ENCODE measurements at places on chromosomes 7 and 10.

DNA sequence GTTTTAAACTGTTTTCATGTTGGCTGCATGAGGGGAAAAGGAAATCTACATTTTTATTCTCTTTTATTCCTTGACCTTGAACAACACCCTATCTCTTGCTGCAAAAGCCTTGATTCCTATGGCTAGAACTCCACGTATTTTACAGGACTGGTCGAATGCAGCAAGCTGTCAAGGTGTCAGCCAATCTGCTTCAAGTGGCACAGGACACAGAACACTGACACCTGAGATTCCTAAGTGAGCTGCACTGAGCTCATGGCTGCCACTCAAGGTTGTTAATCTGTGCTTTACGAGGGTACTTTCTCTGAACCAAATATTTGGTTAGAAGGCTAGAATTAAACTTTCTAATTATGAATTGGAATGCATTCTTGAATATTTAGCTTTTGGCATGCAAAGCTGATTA, 349.7 kb upstream of the COBL start:
- DNase-seq: no peak

GRCh38 chr10:112335868-112336265, 38.0 kb upstream of the ACSL5 start:
- no peak for DNase-seq

DNA sequence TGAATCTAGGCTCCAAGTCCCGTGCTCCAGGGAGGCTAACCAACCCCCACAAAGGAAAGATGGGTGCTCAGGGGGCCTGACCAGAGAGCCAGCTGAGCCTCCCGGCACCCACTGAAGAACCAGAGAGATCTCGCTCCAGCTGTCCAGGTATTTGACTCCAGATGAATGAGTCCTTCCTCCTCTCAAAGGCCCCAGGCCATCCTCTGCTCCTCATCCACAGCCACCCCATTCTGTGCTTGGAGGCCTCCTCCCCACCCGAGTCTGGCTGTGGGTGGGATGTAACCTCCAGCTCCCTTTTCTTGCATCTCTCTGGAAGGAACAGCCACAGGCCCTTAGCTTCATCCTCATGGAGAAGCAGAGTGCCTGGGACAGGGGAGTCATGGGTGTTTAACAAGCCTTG, 44.6 kb downstream of the VSTM4 start:
- DNase-seq: no peak

DNA sequence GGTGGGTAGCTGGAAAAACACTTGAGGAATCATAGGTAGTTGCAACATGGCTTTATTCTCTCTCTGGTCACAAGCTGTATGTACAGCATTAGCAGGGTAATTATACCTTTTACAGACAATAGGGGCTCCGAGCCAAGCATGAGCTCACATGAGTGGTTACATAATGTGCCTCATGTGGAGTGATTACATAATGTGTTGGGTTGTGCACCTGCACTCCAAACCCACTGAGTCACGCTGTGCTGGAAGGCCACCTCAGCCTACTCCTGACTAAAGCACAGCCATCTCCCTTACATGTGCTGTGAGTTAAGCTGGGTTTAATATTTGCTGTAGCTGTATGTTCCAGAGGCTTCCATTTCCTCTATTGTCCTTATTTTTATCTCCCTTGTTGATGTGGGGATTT, 348.7 kb upstream of the SEMA3C start:
- DNase-seq: no peak

DNA sequence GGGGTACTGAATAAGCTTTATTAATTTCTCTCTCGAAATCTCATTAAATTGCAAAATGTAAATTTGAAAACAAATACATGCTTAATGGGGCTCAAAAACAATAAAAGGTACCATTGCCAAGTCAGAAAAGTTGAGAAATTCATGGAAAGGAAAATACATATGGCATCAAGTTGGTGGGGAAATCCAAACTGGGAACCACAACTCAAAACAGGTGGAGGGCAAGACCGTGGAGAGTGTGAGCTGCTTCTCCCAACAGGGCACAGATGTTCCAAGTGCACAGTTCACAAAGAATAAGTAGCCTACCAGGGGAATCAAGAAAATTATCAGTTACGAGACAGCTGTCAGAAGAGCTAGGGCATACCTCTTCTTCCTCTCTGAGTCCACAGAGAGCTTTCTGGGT, 26.6 kb downstream of the MKX start:
- no peak for DNase-seq

- no peak for DNase-seq
Observed at GRCh38 chr7:132295175-132295574, 281.1 kb downstream of the PLXNA4 start.

DNA sequence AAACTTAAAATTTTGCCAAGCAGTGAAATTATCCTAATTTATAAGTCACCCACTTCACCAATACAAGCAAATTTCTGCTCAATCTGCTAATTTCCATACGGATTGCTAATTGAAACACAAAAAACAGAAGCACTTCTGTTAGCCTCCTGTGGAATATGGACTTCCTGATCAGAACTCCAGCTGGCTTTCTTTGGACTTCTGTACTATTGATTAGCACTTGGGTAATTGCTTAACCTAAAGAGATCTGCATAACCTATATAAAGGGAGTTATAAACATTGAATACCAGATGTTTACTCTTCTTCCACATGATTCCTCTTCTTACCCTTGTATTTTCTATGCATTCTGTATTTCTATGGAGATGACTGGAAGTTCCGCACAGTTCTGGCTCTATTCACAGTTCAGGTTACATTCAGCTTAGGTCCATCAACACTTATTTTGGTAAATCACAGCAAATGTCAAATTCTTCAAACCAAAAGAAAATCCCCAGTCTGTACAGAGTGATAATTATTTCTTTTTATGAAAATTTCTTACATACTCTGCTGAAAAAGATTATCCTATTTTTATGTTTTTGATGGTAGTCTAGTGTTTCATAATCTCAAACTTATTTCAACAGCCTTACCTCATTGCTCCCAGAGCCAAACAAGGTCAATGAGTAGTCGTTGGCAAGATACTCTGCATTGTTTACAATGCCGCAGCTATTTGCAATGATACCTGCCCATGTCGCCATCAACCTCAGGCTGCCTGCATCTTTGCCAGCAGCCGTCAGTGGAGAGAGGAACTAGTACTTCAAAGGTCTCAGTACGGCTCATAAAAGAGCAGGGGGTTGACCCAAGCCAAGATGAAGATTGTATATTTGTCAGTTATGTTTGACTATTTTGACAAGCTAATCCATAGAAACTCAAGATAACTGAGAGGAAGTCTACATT, 225.6 kb downstream of the AHR start:
- no peak for DNase-seq

DNA sequence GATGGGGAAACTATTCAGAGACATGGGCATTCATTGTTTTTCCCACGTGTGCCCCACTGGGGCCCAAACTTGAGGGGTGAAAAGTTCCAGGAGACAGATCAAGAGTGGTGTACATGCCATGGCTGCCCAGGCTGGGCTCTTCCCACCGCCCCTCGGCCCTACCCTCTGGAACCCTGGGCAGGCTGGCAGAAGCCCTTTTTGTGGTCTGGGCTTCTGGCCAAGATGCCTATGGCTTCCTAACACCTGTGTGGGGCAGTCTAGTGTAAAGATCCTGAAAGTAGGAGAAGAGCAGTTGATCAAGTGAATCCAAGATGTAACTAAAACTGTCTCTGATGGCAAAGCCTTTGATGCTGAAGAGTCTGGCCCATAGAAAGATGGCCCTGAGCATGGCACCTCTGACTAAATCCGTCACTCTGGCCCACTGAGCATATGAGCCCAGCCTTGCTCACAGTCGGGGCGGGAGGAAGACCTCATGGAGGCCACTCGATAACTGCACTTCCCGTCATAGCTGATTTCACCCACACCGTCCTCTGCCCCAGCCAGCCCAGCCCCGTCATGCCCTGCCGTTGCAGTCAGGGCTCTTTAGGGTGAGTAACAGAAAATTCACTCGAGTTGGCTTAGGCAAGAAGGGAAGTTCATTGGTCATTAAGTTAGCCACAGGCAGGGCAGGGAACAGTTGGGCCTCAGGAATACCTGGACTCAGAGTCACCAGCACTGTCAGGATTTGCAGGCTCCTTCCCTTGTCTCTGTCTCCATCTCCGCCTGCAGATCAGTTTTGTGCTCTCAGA, 37.9 kb upstream of the MTPAP start:
- DNase-seq: no peak

GRCh38 chr7:30222515-30223215, 61.7 kb upstream of the ZNRF2 start:
- no peak for DNase-seq

DNA sequence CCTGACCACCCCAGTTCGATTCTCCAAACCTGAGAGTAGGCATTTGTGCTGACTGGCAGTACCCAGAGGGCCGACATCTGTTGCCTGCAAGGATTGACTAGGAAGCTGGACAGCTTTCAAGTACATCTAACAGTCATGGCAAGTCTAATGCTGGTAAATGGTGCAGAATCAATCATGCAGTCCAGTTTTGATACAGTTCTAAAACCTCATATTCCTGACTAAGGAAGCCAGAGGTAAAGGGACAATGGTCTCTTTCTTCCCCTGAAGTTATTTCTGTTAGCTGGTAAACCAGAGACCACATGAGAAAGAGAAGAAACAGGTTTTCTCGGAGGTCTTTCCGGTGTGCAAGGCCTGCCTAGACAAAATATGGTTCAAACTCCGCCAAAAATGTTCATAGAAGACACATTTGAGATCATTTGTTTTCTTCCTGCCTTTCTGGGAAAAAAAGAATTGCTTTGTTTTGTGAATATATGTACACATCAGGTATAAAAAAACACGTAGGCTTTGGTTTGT, 97.1 kb downstream of the WDR37 start:
- no peak for DNase-seq

DNA sequence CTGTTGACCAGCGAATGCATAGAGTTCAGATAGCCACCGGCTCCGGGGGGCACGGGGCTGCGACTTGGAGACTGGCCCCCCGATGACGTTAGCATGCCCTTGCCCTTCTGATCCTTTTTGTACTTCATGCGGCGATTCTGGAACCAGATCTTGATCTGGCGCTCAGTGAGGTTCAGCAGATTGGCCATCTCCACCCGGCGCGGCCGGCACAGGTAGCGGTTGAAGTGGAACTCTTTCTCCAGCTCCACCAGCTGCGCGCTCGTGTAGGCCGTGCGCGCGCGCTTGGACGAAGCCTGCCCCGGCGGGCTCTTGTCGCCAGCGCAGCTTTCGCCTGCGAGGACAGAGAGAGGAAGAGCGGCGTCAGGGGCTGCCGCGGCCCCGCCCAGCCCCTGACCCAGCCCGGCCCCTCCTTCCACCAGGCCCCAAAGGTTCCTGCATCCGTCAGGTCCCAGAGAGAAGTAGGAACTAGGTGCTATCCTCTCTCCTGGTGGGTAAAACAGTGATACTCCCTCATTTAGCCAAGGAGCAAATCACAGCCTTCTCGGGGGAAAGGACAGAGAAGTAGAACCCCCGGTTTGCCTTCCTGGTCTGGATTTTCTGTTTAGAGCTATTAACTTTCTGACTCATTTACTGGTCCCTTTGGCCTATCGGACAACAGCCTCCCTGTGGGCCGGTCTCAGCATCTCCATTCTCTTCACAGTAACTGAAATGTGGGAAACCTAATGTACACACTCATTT, 6.1 kb upstream of the HOXA2 start:
- DNase-seq: no peak

- DNase-seq: no peak
Observed at GRCh38 chr7:25482631-25483030, 254.3 kb upstream of the NPVF start.

DNA sequence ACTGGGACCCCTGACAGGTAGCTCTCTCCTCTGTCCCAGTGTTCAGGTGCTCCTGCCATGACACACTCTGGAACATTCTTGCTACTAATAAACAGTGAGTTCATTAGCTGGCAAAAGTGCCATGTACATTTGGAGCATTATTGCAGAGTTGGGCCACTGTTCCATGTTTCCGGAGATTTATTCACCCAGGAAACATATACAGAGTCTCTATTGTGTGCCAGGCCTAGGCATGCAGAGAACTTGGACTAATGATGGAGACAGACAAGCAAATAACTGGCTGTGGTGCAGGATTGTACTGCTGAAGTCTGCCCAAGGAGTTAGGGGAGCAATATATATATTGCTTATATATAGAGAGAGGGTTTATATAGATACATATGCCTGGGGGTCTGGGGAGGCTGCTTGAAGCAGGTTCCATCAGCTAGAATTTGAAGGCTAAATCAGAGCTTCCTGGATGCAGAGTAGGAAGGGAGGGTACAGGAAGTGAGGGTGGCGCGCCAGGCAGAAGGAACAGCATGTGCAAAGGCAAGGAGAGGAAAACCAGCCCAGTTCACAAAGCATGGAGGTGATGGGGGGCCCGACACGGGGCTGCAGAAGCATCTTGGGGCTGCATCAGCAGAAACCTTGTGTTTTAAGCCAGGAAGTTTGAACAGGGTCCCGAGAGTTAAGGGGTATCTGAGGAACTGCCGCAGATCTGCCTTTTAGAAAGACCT, 22.7 kb upstream of the EEPD1 start:
- DNase-seq: no peak

GRCh38 chr7:5586279-5586962, 162.8 kb upstream of the TNRC18 start:
- no peak for DNase-seq

DNA sequence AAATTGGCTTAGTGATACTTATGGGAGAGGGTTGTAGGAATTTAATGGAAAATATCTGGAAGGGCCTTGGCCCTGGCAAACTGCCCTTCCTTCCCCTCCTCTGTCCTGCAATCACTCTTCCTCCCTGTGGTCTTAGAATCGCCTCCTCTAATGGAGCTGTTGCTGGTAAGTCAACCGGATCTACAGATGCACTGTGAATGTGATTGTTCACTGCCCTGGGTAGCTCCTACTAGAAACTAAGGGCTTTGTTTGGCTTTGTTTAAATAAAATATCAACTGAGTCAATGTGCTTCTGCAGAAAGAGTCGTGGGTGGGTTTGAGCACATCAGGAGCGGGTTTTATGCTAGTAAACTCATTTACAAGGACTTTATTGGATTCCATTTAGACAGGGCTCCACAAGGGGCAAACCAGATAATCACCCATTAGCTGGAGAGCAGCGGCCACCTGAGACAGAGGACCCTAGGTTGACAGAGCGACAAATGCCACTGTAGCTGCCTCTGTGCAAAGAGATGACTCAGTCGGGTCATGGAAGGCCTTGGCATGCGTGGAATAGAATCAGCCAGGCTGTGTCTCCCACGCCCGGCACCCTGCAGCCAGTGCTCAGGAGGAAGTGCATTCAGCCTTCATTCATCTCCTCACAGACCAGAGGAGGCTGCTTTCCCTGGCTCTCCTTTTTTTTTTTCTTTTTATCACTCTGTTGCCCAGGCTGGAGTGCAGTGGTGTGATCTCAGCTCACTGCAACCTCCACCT, 97.9 kb downstream of the GAD2 start:
- DNase-seq: no peak

GRCh38 chr10:103168438-103168837, 24.6 kb downstream of the NT5C2 start:
- no peak for DNase-seq

GRCh38 chr10:78337646-78338391, 304.2 kb downstream of the RPS24 start:
- no peak for DNase-seq

GRCh38 chr7:95139922-95140321, 184.4 kb downstream of the PON1 start:
- no peak for DNase-seq
